ENCODE measurements at places on chromosomes 4 and X.

DNA sequence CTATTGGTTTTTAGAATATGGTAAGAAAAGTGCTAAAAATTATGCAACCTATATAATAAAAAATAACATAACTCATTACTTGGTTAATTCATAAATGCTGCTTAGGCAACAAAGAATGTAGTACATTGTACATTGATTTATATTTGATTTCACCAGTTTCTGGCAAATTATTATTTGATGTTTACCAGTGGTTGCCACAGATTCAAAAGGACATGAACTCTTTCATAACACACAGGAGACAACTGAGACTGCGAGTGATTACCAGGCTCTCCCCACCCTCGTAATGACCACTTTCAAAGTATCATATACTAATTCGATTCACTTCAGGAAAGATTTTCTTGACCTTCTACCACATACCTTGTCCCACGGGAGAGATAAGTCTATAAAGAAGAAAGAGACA, 158.5 kb downstream of the NR3C2 start:
- no peak for DNase-seq

GRCh38 chr4:24798036-24798610, 2.8 kb downstream of the SOD3 start:
- DNase-seq: no peak

DNA sequence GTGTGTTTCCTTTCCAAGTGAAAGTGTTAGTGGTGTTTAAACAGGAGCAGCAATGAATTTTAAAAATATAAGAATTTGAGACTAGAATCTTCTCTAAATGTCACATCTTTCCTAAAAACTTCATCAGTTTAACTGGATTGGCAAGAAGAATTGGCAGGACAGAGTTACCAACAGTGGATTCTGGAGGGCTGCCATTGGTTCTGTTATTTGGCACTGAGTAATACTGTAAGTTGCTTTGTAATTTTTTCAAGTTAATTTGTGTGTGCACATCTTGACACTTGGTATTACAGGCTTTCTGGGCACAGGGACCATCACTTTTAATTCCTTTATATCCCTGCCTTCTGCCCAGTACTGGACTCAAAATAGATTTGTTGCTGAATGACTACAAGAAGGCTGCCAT, 4.5 kb upstream of the GPRIN3 start:
- no peak for DNase-seq

- DNase-seq: no peak
These were observed 57.7 kb upstream of the PASD1 start for GRCh38 chrX:151505796-151506195.

GRCh38 chrX:110210417-110211139, 107.3 kb downstream of the AMMECR1 start:
- DNase-seq: peak; percentile 48

GRCh38 chrX:21151051-21151450, 223.2 kb upstream of the CNKSR2 start:
- no peak for DNase-seq

GRCh38 chrX:74925225-74926088, at the start of gene NEXMIF:
NEXMIF (minus strand) TSS chrX:74925452.
- DNase-seq: peak; percentile 62

GRCh38 chrX:17854531-17854930, 6.6 kb downstream of the RAI2 start:
- DNase-seq: no peak

DNA sequence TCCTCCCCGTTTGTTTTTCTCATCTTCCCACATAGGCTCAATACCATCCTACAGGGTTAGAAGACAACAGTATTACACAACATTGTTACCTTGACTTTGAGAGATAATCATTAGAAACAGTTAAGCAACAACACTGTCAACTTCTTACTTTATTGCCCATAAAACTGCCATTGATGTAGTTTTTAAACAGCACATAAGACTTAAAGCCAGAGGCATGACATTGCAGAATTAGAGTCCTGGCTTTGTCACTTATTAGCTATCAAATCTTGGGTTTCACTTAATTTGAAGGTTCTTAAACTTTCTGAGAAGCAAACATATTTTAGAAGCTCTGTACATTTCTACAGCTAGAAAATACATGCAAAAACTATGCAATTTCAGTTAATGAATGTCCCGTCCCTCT, 41.8 kb downstream of the EIF4E start:
- no peak for DNase-seq
